Hematopoietic multipotent progenitor cell treated with erythropoietin and hydrocortisone succinate and interleukin-3 and kit ligand, for 17 days (in vitro differentiated cells): ENCODE measurements at places on chromosomes 3 and 15.

DNA sequence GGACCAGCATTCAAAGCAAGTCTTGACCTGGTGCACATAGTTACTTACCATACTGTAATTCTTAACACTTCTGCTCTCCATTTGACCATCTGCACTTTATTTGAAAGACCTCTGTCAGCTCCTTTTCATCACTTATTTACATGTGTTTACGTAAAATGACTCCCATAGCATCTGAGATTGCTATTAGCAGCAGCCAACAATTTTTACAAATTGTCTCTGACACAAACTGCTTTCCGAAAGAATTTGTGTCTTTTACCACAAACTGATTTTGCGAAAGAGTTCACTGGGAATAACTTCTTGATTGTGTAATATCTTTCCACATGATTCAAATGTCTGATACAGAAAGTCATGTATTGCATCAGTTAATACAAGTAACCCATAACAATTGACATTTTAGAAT lies 144.1 kb upstream of the PEX5L start:
- no peak for DNase-seq

- DNase-seq: no peak
Observed at GRCh38 chr3:108527817-108528216, 17.4 kb upstream of the MYH15 start.

DNA sequence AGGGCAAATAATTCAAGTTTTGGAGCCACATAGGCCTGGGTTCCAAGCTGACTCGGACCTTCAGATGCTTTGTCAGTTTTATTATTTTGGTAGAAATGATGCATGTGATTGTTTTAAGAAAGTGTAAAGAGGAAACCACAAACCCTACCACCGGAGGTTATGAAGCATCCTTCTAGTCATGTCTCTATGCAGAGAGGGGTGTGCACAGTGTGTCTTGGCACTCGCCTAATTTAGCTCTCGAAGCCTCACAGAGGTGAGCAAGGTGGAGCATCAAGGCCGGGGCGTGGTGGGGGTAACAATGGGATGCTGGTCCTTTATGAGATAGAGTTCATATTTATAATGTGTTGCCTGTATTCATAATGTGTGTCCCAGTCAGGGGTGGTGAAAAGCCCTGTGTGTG lies 63.7 kb upstream of the SMAD6 start:
- DNase-seq: no peak

- DNase-seq: no peak
Observed at GRCh38 chr15:29092376-29093064, 177.1 kb downstream of the NSMCE3 start.

GRCh38 chr15:72873379-72874233 lies 90.0 kb upstream of the ADPGK start:
- no peak for DNase-seq

DNA sequence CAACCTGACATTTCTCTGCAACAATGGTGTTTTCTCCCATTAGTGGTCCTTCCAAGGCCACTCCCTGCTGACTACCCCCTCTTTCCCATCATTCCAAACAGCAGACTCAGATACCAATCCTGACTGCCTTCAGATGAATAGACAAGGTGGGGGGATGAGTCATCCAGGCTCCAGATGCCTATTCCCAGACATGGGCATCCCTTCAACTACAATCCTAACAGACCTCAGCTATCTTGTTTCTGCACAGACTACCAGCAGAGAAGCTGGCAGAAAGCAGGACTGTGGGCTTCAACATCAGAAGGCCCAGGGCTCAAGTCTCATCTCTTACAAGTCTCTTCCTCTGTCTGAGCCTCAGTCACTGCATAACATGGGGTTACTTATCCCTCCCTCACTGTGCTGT lies 2.2 kb downstream of the RBP1 start:
- DNase-seq: no peak

DNA sequence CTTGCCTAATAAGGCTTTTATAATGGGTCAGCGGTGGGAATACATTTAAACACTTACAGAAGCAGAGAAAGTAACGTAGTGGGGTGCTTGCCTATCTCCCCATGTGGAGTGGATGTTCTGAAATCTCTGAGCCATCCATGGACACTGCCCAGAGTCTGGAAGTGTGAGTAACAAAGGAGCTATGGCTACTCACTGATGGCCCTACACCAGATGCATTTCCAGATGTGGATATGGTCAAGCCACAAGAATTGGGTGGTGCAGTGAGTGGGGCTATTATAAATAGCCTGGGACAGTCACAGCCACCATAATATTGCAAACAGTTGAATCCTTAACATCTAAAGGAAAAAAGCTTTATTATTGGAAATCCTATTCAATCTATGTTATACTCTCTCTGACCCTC lies 96.6 kb downstream of the CGNL1 start:
- no peak for DNase-seq

GRCh38 chr3:11736136-11736833 lies 92.6 kb upstream of the VGLL4 start:
- DNase-seq: no peak

DNA sequence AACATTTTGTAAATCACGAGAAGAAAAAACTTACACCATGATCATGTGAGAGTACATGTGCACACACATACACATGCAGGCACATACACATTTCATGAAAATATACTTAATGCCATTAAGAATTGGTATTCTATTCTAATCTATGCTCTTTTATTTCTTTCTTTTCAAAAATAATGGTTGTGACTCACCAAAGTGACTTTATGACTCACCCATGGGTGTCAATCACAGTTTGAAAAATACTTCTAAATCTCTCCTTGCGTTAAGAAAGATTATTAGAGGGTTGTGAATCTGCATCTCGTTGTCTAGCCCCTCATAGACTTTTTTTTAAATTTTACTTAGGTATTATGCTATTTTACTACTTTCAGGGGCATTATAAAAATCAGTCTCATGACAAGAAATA lies 254.2 kb downstream of the TUSC7 start:
- DNase-seq: no peak

GRCh38 chr15:65626856-65627255 lies 5.1 kb downstream of the SLC24A1 start:
- DNase-seq: no peak

DNA sequence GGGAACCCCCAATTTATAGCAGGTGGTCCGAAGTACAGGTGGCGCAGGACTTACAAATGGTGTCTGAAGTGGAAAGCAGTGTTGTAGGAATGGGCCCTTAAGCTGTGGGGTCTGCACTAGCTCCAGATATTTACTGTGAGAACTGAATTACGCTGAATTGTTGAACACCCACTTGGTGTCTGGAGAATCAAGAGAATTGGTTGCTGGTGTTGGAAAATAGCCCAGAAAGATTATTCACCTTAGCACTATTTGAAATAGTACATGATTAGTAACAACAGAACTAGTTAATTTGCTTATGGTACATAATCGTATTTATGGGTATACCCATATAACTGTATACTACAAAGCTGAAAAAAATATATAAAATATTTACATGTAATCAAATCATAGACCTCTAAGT lies 64.8 kb downstream of the ADAM10 start:
- DNase-seq: no peak

DNA sequence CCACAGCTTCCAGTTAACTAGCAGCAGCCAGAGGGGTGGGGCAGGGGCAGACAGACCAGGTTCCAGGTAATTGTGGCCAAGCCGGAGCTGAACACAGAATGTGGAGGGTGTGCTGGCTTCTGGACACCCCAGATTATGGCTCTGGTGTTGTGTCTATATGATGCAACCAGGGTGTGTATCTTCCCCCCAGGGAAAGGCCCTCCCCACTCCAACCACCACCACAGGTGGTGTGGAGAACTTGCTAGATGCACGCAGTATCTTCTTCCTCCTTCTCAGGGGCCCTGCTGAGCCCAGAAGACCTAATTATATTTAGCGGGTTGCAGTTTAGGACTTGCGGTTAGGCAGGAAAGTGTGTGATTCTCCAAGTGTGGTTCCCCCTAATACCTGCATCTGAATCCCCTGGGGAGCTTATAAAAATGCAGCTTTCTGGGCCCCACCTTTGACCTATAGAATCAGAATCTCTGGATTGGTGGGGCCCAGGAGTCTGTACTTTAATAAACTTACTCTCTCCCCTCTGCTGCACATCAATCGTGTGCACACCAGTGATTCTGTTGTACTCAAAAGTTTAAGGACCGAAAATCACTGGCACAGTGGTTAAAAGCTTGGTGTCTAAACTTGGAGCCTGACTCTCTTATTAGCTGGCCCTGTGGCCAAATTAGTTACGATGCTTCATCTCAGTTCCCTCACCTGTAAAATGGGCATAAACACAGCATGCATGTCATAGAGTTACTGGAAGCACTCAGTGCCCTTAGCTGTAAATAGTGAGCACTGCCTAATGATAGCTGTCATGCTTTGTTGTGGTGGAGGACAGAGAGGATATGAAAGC lies 379.1 kb upstream of the PROK2 start:
- peak; percentile 66 for DNase-seq

GRCh38 chr15:58224068-58224467 lies 85.9 kb downstream of the AQP9 start:
- DNase-seq: no peak

- DNase-seq: no peak
Observed at GRCh38 chr15:69734699-69735098, 282.1 kb downstream of the RPLP1 start.

- no peak for DNase-seq
Observed at GRCh38 chr15:46344115-46344724, 709.4 kb downstream of the SQOR start.

DNA sequence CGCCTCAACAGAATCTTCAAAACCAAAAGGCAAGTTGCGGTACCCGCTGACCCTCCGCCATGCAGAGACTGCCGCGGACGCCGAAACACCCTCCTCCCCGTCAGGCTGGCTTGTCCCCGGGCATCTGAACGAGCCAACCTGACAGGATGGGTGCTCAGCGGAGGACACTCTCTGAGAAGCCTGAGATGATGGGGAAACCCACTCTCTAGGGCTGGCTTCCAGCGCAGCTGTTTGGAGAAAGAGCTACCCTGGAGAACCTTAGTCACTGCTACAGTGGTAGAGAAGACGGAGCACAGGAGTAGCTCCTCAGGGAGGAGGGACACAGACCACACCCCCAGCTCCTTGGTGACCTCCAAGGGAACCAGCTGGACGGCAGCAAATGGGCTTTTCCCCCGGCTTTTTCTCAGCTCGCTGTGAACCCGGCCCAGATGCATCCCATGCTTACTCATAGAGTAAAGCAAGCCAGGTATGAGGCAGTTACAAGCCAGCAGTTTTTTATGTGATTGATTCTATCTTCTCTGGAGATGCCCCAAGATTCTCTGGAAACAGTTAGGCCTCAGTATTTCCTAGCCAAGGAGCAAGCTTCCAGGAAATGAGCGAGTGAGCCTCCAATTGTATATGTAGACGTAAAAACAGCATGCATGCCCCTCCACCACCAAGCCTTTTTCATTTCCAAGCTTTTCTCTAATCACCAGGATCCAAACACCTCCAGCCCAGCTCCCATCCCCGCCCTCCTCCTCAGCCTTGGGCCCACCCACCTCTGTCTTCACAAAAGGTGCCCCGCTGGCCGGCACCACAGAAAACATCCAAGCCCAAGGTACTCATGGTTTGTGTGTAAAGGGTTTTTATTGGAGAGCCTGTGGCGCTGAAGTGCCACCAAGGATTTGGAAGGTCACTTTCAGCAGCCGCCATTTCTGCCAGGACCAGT lies 38.7 kb downstream of the FAM174B start:
- no peak for DNase-seq

DNA sequence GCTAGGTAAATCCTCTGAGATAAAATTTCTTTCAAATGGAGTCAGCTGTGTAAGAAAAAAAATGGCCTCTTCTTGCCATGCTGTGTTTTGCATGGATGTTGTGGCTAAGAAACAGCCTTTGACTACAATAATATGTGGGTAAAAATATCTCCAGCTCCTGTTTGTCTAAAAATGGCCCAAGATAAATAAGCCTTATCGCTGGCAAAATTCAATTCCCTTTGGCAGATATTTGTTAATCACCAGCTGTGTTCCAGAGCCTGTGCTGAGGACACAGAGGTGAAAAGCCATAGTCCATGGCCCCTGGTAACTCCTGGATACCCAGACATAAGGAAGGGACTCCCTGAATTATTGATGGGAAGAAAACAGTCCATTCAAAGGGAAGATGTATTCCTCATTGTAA lies 15.3 kb upstream of the RAMAC start:
- DNase-seq: no peak

DNA sequence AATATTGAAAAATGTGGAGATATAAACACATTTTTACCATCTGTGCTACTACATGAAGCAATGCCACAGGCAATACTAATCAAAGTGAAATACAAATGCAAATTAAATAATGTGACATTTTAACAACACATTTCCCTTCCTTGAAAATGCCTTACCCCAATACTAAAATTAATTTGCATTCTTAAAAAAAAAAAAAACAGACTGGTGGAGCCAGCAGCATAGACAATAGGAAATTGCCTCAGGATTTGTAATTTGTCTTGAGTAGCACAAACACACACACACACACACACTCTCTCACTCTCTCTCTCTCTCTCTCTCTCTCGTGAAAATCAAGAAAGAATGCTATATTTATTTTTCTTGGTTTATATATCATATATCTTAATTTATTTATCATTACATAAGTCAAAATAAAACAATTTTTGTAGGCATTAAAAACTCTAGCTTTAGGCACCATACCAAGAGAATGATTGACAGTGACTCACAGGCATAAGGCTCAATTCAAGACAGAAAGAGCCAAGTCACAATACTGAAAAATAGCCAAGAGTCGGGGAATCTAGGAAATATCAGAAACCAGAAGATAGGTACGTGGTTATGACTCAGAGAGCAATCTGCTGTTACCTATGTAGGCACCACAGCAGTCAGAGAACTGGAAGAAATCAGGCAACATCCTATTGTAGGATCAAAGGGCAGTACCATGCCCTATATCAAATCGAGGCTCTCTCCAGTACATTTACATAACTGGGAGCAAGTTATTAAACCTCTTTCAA lies 23.0 kb downstream of the SUCNR1 start:
- DNase-seq: no peak

GRCh38 chr15:45669422-45669821 lies 34.6 kb downstream of the SQOR start:
- no peak for DNase-seq
